Colonic mucosa (tissue), 4 donors: ENCODE measurements at places on chromosomes 7 and 10. TPM values are rescaled to one million over a fixed set of nuclear protein-coding genes. Genes with fewer than 3 reads are reported as not detected.

- H3K36me3 ChIP-seq, result no peaks in the 10 kb centered on the region
- peak within 1 kb of the TSS; percentile 69 for H3K4me3 ChIP-seq
- no peaks in the 10 kb centered on the region for H3K27me3 ChIP-seq
- peaks cover 4% of the 10 kb centered on the region for H3K4me1 ChIP-seq
Measured at GRCh38 chr10:125159932-125160855, at the start of gene CTBP2. CTBP2 (minus strand) TSS chr10:125160563.

GRCh38 chr7:37970211-37970610 is 49.8 kb downstream of the EPDR1 start:
- H3K36me3 ChIP-seq, result no peaks in the 10 kb centered on the region
- DNase-seq, result no peak
- H3K27ac ChIP-seq, result no peak overlapping the region
- no peak overlapping the region for H3K4me3 ChIP-seq

DNA sequence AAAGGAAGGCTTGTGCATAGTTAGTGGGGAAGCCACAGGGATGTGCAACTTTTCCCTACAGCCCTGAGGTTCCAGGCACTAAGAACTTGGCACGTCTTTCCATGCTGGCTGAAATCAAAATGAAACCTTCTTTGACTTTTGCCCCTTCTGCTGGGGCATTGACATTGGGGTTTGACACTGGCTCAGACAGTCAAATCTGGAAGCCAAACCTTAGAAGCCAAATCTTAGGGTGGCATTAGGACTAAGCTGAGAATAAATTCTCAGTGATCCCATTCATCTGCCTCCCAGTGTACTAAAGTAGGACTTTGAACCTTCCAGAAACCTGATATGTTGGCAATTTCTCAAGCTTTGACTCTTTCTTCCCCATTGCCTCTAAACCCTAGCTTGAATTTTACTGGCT is 31.3 kb upstream of the INSYN2A start:
- no peaks in the 10 kb centered on the region for H3K4me1 ChIP-seq
- no peak for DNase-seq
- H3K4me3 ChIP-seq, result no peak overlapping the region
- H3K36me3 ChIP-seq, result no peaks in the 10 kb centered on the region
- H3K27ac ChIP-seq, result no peak overlapping the region

The PLEKHA8 gene
- total RNA-seq, result 14.9 TPM

The PIK3CG gene
- 2.3 TPM for total RNA-seq
